ENCODE measurements at places on chromosomes 13 and 19. TPM values are rescaled to one million over a fixed set of nuclear protein-coding genes. Genes with fewer than 3 reads are reported as not detected.

RFX2 gene
- polyA plus RNA-seq = 3.9 TPM

GRCh38 chr19:18595475-18595874 lies 6.9 kb downstream of the REX1BD start:
- H3K4me1 ChIP-seq = peaks cover 25% of the 10 kb centered on the region
- DNase-seq = no peak
- no peaks in the 10 kb centered on the region for H3K36me3 ChIP-seq
- H3K27ac ChIP-seq = peak overlapping the region; percentile 31
- peaks cover 4% of the 10 kb centered on the region for H3K27me3 ChIP-seq
- H3K4me3 ChIP-seq = peak overlapping the region; percentile 63

- no peak overlapping the region for H3K27ac ChIP-seq
- peaks cover 9% of the 10 kb centered on the region for H3K4me1 ChIP-seq
- peaks cover 36% of the 10 kb centered on the region for H3K36me3 ChIP-seq
- peak; percentile 18 for DNase-seq
These were observed 26.6 kb downstream of the SLAIN1 start for GRCh38 chr13:77724092-77724491.

DNA sequence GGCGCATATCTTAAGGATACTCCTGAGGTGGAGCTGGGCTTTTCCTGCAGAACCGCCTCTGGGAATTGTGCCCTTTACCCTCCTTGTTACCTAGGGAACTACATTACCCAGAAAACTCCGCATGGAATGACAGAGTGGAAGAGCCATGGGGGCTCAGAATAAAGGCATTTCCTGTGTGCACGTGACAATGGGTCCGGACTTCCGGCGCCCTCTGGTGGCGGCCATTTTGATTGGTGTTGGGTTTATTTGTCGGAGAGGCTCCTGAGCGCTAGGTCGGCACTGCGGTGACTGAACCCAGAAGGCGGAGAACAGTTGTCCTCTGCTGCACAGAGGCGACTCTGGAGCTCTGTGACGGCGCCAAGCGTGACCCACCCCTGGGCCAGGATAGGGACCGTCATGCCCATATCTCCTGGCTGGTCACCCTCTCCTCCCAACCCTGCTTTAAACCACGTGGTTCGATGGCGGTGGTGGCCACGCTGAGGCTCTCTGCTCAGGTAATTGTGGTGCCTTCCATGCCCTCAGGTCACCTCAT lies at the start of gene ZNF587B:
Gene ZNF587B (plus strand): TSS at position 229 of the 532 bp plus-strand sequence. CDS start 230 bp downstream, at position 459.
- peaks cover 4% of the 10 kb centered on the region for H3K36me3 ChIP-seq
- H3K27me3 ChIP-seq = no peaks in the 10 kb centered on the region
- H3K27ac ChIP-seq = no peak within 1 kb of the TSS
- peaks cover 31% of the 10 kb centered on the region for H3K4me1 ChIP-seq
- no peak within 1 kb of the TSS for H3K4me3 ChIP-seq

DNA sequence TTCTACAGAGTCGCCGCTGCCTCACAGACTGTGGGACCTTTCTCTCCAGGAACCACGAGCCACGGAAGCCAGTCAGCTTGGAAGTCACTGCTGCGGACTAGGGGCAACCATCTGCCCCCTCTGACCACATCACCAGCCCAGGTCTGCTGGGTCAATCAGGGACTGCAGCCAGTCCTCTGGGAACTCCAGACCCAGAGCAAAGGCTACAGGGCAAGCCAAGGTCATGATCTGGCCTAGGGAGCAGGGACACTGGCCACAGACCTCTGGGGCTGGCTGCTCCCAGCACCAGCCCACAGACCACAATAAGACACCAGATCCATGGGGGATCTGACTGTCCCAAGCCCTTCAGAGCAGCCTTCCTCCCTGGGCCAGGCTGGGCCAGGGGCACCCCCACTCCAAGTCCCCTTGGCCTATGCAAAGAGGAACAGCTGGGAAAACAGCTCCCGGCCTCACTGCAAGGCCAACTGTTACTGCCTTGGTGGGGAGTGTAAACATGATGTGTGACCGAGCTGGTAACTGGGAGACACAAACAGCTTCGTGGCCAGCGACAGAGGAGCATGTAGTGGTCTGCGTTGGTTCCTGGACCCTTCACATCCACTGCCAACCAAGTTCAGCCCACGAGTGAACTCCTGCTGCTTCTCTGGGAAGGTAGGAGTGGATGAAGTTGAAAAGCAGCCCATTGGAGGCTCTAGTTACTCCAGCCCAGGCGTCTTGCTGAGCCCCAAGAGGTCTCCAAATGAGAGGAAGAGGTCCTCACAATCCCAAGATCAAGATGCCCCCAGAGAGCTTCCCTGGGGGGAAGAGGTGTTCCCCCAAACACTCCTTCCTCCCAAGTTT lies 1.5 kb downstream of the AKT2 start:
- H3K4me3 ChIP-seq = peak overlapping the region; percentile 90
- peaks cover 25% of the 10 kb centered on the region for H3K27me3 ChIP-seq
- no peak for DNase-seq
- H3K36me3 ChIP-seq = peaks cover 9% of the 10 kb centered on the region
- H3K4me1 ChIP-seq = peaks cover 73% of the 10 kb centered on the region
- peak overlapping the region; percentile 97 for H3K27ac ChIP-seq

DNA sequence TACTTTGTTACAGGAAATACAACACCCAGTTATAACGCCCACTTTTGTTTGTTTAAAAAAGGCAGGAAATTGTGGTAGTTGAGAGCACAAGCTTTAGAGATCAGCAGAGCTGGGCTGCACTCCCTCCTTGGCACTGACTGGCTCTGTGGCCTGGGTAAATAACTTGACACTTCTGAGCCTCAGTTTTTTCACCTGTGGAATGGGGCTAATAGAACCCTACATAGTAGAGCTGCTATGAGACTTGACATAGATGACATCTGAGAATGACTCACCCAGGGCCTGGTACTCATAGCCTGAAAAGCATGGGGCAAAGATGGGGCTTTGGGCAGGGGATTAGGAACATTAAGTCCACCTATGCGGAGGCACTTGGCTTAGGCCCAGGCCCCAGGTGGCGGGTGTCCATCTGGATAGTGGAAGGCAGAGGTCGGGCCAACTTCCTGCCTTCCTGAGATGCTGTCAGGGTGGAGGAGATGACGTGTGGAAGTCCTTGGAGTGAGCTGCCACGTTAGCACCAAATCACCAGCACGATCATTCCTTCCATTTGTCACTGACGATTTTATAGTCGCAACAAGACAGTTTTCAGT lies 159.1 kb downstream of the KATNAL1 start:
- peaks cover 97% of the 10 kb centered on the region for H3K4me1 ChIP-seq
- H3K27me3 ChIP-seq = peaks cover 8% of the 10 kb centered on the region
- peak overlapping the region; percentile 67 for H3K4me3 ChIP-seq
- peak; percentile 88 for DNase-seq
- peak overlapping the region; percentile 95 for H3K27ac ChIP-seq
- peaks cover 4% of the 10 kb centered on the region for H3K36me3 ChIP-seq

DNA sequence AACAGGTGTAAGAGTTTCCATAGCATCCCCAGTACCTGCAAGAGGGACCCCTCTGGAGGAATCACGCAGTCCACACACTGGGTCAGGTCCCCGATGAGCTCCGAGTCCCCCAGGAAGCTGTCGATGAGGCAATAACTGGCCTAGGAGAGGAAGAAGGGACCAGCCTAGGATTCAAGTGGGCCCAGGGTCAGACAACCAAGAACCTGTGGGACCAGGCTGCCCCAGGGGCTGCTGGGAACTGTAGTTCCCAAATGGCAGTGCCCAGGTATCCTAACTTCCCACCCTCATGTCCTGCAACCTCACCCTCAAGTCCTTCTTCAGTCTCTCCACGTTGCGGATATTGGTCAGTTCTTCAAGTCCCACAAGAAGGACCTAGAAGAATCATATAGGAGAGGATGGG lies 1.8 kb downstream of the FUZ start:
- H3K27ac ChIP-seq = no peak overlapping the region
- peaks cover 26% of the 10 kb centered on the region for H3K4me1 ChIP-seq
- H3K36me3 ChIP-seq = peaks cover 2% of the 10 kb centered on the region
- no peak for DNase-seq

GRCh38 chr13:32746474-32746873 lies 160.2 kb downstream of the PDS5B start:
- peaks cover 30% of the 10 kb centered on the region for H3K36me3 ChIP-seq
- no peak overlapping the region for H3K4me3 ChIP-seq
- DNase-seq = peak; percentile 6
- H3K27ac ChIP-seq = peak overlapping the region; percentile 84
- peaks cover 1% of the 10 kb centered on the region for H3K27me3 ChIP-seq
- H3K4me1 ChIP-seq = peaks cover 10% of the 10 kb centered on the region

DNA sequence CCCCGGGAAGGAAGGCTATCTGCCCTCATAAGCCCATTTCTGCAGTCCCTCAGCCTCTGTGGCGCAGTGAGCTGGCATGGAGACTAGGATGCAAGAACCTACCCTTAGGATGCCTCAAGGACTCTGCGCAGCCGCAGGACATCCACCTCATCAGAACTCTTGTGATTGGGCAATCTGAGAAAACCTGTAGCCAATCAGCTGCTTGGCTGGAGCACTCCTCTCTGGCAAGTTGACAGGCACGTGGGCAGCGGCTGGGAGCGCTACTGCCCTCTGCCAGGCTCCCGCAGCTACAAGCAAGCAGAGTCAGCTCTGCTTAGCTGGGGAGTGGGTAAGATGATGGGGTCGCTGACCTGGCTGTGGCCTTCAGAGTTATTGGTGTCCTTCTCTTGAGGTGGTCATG lies 1.5 kb upstream of the ECSIT start:
- no peak overlapping the region for H3K27ac ChIP-seq
- no peak overlapping the region for H3K4me3 ChIP-seq
- peaks cover 25% of the 10 kb centered on the region for H3K4me1 ChIP-seq

SLC46A3 gene
- 28.8 TPM for polyA plus RNA-seq

GRCh38 chr19:33194886-33195644 lies 935 bp downstream of the LRP3 start:
- no peaks in the 10 kb centered on the region for H3K36me3 ChIP-seq
- H3K4me1 ChIP-seq = peaks cover 4% of the 10 kb centered on the region
- peaks cover 26% of the 10 kb centered on the region for H3K27me3 ChIP-seq
- no peak overlapping the region for H3K27ac ChIP-seq
- DNase-seq = no peak

GRCh38 chr19:28665748-28666147 lies 547.2 kb downstream of the UQCRFS1 start:
- no peaks in the 10 kb centered on the region for H3K4me1 ChIP-seq
- H3K27me3 ChIP-seq = peaks cover 4% of the 10 kb centered on the region
- no peak overlapping the region for H3K27ac ChIP-seq
- peaks cover 5% of the 10 kb centered on the region for H3K36me3 ChIP-seq

TMEM190 gene
- polyA plus RNA-seq = not detected

GRCh38 chr19:56973713-56974555 lies 133.4 kb upstream of the PEG3 start:
- H3K4me3 ChIP-seq = no peak overlapping the region
- no peak for DNase-seq
- H3K27ac ChIP-seq = no peak overlapping the region
- H3K27me3 ChIP-seq = peaks cover 4% of the 10 kb centered on the region
- H3K4me1 ChIP-seq = no peaks in the 10 kb centered on the region
- peaks cover 5% of the 10 kb centered on the region for H3K36me3 ChIP-seq

GRCh38 chr13:108643646-108644353 lies 14.4 kb downstream of the MYO16 start:
- H3K36me3 ChIP-seq = no peaks in the 10 kb centered on the region
- H3K27ac ChIP-seq = no peak overlapping the region
- DNase-seq = no peak

CEACAM8 gene
- not detected for polyA plus RNA-seq

GAPDHS gene
- not detected for polyA plus RNA-seq

DNA sequence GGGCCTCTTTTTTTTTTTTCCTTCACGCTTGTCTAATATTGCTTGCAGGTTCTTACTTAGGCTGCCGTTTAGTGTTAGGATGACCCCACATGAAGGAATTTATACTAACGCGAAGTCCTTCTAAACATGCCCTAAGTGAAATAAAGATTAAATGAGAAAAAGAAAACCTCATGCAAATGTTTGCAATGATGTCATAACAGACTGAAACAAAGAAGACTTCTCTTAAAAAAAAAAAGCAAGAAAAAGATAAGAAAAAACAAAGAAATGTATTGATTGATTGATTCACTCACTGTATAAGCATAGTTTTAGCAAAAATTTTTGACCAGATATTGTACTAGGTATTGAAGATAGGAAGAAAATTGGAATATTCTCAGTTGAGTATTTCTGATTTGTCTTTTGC lies 418.2 kb downstream of the IRS2 start:
- H3K4me1 ChIP-seq = no peaks in the 10 kb centered on the region
- no peak overlapping the region for H3K27ac ChIP-seq
- peaks cover 2% of the 10 kb centered on the region for H3K27me3 ChIP-seq
- H3K36me3 ChIP-seq = no peaks in the 10 kb centered on the region

- DNase-seq = peak; percentile 86
- H3K27me3 ChIP-seq = peaks cover 13% of the 10 kb centered on the region
- H3K36me3 ChIP-seq = peaks cover 10% of the 10 kb centered on the region
- H3K4me3 ChIP-seq = peak within 1 kb of the TSS; percentile 92
- H3K4me1 ChIP-seq = peaks cover 32% of the 10 kb centered on the region
- peak within 1 kb of the TSS; percentile 97 for H3K27ac ChIP-seq
These were observed at the start of the genes ZNF540 and ZNF571 for GRCh38 chr19:37594304-37594981. TSS of gene ZNF540 (plus strand) at chr19:37594876. CDS start at chr19:37598448, 3,572 bp downstream. TSS of gene ZNF571 (minus strand) at chr19:37594792. CDS start at chr19:37586676, 8,116 bp downstream.

DNA sequence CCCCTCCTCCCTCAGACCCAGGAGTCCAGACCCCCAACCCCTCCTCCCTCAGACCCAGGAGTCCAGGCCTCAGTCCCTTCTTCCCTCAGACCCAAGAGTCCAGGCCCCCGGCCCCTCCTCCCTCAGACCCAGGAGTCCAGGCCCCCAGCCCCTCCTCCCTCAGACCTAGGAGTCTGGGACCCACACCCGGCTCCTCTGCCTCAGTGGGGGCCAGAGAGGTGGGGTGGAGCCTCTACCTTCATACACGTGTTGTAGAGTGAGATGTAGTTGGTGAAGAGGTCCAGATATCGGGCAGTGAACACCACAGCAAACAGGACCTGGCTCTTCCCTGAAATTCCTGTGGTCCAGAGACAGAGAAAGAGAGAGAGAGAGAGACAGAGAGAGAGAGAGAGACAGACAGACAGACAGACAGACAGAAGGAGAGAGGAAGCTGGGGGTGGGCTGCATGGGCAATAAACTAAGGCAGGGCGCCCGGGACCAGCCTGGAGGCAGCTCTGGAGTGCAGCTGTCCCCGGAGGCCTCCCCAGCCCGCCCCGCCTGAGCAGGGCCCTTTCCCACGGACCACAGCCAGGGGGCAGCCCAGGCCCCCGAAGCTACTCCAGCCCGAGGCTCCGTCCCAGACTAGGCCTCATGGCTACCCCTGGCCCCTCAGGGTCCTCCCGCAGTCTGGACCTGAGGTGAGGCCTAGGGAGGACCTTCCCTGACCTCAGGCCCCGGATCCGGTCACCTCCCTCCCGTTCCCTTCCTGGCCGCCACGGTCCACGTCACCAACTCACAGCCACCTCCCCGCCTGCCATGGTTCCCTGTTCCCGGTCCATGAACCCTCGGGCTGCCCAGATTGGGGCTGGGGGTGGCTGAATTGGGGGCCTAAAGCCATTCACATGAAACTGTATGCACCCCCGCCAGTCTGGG lies 907 bp downstream of the KDELR1 start:
- peaks cover 3% of the 10 kb centered on the region for H3K27me3 ChIP-seq
- H3K27ac ChIP-seq = peak overlapping the region; percentile 90
- H3K36me3 ChIP-seq = peaks cover 8% of the 10 kb centered on the region
- DNase-seq = peak; percentile 60
- peak overlapping the region; percentile 94 for H3K4me3 ChIP-seq
- H3K4me1 ChIP-seq = peaks cover 15% of the 10 kb centered on the region

Data from immature natural killer cell (primary cell).